ENCODE measurements at places on chromosomes 1 and 21. TPM values are rescaled to one million over a fixed set of nuclear protein-coding genes. Genes with fewer than 3 reads are reported as not detected.

DNA sequence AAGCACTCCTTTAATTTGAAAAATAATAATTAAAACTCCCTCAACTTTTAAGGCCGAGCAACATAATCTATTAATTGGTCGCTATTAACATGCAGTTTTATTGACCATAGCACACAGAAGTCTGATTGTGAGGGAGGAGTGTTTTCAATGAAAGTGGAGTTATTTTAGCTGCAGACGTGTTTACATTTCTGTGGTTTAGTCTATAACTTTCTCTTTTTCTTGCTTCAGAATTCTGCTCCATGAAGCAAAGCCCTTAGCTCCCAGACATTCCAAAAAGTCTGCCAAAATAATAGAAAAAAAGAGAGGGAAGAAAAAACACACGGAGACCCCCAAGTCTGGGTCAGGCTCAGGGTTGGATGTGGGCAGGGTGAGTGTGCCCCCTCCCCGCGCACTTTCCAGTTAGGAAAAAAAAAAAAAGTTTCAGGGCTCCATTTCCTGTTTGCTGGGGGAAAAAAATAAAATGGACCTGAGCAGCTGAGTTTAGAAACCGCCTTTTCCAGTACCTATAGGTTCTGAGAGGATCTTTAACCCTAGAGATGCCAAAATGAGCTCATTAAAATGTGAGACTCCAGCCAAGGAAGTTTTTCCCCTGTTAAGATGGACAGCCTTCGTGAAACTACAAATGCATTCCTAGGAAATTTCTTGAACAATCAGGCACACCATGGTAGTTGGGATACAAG is 143.7 kb upstream of the ETS2 start:
- no peak for DNase-seq

GRCh38 chr1:113545626-113546025 is 155.3 kb downstream of the MAGI3 start:
- DNase-seq = no peak

The GJA4 gene
- polyA plus RNA-seq = 14.4 TPM

DNA sequence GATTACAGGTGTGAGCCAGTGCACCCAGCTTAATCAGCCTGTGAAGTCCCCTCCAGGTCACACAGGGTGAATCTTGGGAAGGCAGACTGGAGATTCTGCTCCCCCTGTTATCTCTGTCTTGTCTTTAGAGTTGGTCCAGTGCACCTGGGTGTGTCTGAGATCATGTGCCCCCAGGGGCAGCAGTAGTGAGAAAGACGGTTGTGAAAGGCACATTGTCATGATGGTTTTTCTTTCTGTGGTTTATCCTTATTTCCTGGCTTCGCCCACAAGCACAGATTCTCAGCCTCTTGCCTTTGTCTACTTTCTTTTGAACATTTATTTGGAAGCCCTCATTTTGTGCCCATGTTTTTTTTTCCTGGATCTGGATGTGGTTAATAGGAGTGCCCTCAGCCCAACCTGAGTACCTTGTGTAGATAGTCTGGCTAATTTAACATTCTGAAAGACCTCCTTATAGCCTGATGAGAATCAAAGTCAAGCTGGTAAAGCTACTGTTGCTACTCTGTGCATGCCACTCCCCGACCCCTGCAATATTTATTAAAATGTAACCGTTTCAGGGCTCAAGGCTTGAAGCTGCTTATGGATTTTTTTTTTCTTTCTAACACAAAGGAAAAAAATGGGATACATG is 23.7 kb downstream of the UCK2 start:
- DNase-seq = no peak

GRCh38 chr21:43694437-43695079 is 24.4 kb upstream of the PDXK start:
- DNase-seq = no peak
